NCI-H2107 (cell line): ENCODE measurements at places on chromosomes 12 and 14.

DNA sequence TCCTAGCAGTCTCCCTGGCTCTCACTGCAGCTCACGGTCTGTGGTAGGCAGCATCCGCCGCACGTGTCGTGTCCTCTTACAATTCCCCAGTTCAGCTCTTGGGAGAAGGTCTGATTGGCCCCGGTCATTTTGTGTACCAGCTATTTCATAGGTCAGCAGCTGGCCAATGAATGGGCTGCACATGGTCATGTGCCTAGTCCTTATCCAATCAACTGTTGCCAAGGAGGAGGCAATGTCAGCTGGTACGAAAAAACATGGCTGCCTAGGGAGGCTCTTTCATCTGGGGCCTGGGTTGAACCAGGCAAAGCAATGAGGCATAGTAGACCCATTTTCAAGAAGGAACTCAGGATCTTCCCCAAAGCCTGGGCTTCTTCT, 46.1 kb downstream of the RNFT2 start:
- DNase-seq, result no peak

DNA sequence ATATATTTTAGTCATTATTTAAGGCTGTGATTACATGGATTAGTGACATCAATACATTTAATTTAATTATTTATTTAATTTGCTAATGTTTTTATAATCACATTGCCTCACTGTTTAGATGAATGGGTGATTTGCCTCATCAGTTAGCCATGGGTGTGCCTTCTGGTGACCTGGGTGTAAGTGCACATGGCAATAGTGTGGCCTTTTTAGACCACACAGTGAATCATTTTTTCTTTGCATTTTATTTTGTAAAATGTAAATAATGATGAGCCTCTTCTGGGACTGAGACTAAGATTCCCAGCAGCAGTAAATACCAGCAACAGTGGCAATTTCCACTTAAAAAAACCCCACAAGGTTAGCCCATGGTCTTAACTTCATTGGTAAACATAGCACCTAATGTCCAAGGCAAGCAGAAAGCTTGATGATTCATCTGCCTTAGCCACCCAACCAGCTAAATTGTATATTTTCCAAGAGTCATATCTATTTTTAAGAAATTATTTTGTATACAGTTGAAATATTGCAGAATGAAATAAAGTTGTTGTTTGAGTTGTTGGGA, 235.9 kb upstream of the NOVA1 start:
- no peak for DNase-seq

GRCh38 chr12:3361146-3361545, 129.9 kb upstream of the PRMT8 start:
- DNase-seq, result no peak

GRCh38 chr12:89994911-89995310, 286.3 kb upstream of the ATP2B1 start:
- no peak for DNase-seq

DNA sequence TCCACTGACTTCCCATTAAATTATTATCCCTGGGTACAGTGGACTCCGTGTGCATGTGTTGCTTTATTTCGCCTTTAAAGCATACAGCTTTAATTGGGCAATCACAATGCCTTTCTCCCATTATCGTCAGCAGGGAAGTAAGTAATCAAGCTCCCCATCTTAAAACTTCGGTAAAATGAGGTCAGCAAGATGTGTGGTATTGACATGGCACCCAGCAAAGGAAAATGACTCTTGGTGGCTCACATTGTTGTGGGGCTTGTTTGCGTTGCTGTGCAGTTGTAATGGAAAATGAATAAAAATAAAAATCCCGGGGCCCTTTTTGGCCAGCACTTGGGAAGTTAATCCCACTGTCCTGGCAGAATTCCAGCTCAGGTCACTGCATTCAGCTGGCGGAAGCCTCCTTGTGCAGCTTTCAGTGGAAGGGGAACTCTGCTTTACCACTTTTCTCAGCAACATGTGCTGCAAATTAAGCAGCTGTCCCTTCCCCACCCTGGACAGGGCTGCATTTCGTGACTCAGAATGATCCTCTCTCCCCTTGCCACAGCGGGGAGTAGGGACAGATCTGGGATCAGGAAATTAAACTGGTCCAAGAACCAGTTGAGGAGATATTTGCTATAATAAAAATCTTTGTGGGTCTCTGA, 13.9 kb upstream of the ATP2A2 start:
- DNase-seq, result no peak

- DNase-seq, result no peak
These were observed 264.0 kb upstream of the PRICKLE1 start for GRCh38 chr12:42853370-42854140.

- no peak for DNase-seq
These were observed 117.9 kb upstream of the SFSWAP start for GRCh38 chr12:131592972-131593371.

- DNase-seq, result no peak
These were observed 4.3 kb downstream of the RACGAP1 start for GRCh38 chr12:50021031-50021430.

DNA sequence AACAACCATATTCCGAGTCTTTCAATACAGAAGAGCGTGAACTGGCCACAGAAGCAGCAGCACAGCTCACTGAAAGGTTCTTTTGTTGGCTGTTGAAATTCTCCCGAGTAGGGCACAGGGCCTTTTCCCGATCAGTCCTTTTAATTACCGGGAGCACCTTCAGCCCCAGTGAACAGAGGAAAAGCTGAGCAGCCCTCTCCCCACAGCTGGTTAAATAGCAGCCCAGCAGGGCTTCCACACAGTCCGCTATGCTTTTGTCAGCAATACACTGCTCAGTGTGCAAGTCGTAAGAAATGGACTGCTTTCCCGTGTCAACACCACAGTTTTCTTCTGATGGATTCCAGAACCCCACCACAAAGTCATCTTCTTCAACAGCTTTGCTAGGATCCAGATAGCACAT, 61.3 kb downstream of the DICER1 start:
- no peak for DNase-seq
